ENCODE measurements at places on chromosomes 3 and 15.

DNA sequence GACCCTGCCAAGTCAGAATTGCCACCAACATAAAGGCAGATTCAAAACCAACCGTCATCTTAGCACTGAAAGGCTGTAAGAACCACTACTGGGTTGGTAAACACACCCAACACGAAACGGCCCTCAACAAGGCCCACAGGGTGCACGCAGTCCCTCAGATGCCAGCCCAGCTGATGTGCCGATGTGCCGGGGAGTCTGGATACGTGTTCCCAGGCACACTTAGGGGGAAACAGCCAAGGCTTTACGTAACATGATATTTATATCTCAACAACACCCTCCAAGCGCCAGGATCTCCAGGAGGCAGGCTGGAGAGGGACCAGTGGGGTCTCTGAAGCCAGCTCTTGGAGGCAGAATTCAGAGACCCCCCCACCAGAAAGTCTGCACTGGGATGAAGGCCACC, 14.2 kb downstream of the POC1A start:
- no peak for DNase-seq

DNA sequence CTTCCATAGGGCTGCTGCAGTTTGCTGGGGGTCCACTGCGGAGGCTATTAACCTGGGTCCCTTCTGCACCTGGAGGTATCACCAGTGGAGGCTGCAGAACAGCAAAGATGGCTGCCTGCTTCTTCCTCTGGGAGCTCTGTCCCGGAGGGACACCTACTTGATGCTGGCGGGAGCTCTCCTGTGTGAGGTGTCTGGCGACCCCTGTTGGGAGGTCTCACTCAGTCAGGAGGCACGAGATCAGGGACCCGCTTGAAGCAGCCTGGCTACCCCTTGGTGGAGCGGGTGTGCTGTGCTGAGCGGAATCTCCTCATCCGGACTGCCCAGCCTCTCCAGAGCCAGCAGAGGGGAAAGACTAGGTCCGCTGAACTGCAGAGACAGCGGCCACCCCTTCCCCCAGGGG, 56.0 kb upstream of the CTXND1 start:
- no peak for DNase-seq

- DNase-seq, result no peak
These were observed 55.0 kb downstream of the VGLL4 start for GRCh38 chr3:11588755-11589154.

- DNase-seq, result no peak
These were observed 417 bp downstream of the TBCCD1 start for GRCh38 chr3:186566772-186567071.

GRCh38 chr3:37984051-37984450, 6.5 kb upstream of the VILL start:
- no peak for DNase-seq

- no peak for DNase-seq
These were observed 104.9 kb upstream of the SPATA12 start for GRCh38 chr3:56955492-56956111.

- DNase-seq, result no peak
These were observed 1322.7 kb upstream of the ALCAM start for GRCh38 chr3:104044002-104044401.

DNA sequence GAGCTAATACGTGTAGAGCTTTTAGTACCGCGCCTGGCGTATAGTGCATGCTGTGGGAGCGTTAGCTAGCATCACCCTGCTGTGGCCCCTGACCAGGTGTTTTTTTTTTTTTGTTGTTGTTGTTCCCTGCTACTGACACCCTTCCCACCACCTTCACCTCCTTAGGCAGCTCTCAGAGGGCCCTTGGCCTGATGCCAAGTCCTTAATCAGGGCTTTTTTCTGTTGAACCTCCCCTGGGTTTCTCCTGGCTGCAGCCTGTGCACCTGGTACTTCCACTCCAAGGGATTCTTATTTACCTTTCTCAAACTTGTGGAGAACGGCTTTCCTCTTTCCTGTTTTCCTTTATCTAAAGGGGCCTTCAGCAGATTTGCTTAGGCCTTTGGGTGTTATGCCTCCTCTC, 53.3 kb downstream of the SLC7A14 start:
- DNase-seq, result no peak

DNA sequence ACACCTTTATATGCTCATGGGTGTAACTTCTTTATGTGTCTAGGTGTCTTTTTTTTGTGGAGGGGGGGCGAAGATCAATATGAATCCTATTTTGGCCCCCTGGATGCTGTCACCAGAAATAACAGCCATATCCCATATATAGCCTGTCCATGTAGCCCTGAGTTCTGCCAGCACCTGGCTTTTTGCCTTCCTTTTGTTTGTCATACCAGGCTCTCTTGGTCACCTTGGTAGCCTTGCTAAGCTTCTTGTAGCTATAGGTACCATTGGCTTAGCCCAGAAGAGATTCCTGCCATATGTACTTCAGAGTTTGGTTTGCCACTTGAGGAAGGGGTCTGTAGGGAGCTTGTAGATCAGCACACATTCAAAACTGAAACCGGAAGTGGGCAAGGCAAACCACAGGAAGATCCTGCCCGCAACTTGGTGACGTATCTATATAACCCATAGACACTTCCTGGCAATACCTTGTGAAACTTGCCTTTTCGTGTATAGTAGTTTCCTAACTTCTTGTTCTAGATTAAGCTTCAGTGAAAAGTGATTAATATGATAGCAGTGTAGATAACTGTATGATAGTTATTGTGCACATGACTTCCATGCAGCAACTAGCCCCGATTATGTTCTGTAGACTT, 11.9 kb downstream of the RASA2 start:
- DNase-seq, result peak; percentile 82

DNA sequence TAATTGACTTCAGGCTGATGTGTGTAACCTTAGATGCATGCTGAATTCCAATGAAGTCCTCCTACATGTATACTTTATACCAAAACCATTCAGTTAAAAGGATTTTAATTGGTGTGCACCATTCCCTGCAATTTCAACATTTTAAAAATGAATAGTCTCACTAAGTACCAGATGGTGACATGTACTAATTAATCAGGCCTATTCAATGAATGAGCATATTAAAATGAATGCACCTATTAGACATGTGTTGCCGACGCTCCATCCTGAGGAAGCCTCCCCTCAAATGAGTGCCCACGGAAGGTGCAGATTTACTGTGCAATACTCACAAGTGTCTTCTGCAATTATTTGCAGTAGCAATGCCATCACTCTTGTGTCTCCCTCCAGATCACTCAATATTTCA, 124.7 kb upstream of the TSPAN3 start:
- no peak for DNase-seq

DNA sequence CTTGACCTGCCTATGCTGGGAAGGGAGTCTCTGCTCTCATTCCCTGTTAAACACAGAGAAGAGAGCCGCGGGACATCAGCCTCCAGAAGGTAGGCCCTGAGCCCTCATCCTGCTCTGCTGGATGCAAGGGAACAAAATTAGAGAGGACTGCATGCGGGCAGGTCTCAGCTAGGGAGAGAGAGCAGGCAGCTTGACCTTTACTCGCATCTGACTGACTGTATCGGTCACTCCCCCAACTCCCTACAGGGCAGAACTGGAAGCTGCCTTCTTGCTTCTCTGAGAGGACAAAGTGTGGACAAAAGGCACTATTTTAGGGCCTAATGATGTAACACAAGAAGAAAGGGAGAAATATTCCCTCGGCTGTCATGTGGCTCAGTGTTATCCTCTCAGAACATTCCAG, 38.7 kb upstream of the ATOSA start:
- no peak for DNase-seq

- DNase-seq, result no peak
These were observed 67.4 kb downstream of the ATP10A start for GRCh38 chr15:25795712-25796111.

GRCh38 chr3:50786631-50787030, 111.9 kb downstream of the DOCK3 start:
- DNase-seq, result no peak

DNA sequence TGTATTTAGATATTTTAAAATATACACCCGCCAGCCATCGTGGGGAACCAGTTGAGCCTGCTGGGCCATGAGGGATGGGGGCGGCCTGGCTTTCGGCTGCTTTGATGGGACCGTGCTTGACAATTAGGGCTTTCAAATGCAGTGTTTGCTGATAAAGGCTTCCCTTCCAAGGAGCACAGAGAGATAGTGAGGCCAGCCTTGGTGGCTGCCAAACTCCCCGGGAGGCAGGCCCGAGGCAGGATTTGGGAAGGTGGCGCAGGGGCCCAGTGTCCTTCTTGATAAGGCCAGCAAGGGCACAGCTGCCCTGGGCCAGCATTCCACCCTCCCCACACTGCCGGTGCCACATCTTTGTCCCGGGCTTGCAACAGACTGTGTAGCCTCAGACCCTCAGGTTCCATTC, 75.6 kb downstream of the LINGO1 start:
- DNase-seq, result no peak

DNA sequence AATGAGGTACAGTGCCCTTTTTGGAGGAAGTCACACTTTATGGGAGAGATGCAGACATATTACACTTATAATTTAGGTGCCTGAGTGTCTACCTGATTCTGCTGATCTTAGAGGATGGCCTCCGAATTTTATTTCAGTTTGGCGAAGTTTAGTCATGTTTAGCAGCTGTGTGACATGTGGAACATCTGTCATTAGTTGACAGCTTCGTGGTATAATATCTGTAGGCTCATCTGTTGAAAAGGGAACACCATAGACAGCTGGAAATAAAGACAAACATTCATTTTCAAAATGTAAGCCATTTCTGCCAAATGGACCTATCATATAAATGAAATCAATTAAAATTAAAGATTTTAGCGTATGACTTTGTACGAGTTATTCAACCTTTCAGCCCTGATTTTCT, 165.4 kb downstream of the CFAP20DC start:
- no peak for DNase-seq

GRCh38 chr15:52423852-52424251, 104.8 kb downstream of the MYO5A start:
- no peak for DNase-seq

DNA sequence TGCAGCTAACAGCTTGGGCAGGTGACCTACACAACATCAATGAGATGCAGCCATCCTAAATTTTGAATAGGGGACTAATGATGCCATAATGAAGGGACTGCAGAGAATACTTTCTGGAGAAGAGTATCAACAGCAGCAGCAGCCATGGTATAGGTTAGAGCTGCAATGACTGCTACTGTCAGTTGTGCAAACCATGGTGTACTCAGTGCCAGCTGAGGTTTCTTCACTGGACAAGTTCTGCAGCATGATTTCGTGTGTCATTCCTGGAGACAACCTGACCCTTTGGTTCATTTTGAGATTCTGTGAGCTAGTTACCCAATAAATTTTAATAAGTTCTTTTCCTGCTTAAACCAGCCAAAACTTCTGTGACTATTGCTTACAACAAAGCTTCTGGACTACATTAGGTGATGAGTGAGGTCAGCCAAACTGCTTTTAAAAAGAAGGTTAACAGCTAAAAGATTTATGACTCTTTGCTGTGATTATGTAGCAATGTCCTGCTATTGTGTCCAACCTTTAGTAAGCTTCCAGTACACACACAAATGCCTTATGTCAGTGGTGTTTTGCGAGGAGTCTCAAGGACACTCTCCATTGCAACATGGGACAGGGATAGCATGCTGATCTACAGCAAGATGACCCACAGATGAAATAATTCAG, 4.8 kb upstream of the DAZL start:
- DNase-seq, result no peak

DNA sequence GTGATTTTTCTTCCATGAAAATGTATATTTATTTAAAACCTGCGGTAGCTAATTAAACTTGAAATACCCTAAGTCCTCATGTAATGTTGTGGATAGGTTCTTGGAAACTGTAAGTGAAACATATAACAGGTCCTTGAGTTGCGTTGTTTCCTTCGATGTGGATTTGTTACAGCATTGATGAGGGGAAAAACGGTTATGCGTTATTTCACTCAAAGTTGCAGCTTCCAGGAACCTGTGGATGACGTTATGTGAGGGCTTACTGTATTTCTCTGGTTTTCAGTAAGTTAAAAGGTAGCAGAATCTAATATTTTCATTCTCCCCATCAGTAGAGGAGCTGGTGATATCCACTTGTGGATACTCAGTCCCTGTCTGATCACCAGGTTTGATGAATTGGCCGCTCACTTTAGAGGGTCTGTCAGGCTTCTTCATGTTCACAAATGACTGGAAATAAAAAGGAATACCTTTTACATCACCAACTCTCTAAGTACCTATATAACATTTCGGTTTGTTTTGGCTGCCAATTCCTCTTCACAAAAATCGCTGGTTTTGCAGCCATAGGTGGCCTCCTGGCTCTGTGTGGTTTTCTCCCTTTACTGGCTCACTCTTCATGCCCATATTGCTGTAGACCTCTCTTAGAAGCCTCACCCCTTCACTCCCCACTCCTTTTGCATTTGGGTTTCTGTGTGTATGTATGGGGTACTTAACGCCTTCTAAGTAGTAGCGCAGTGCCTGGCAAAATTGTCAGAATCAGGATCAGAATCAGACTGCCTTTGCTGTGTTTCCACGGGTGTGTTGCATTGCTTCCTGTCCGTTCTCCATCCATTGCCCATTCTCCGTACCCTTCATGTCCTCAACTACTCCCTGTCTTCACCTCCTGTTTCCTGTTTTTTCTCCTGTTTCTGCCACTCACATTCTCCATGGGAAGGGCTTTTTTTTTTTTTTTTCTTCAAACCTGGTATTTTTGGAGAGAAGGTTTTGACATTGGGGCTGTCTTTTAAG, 112.6 kb downstream of the FNDC3B start:
- no peak for DNase-seq

DNA sequence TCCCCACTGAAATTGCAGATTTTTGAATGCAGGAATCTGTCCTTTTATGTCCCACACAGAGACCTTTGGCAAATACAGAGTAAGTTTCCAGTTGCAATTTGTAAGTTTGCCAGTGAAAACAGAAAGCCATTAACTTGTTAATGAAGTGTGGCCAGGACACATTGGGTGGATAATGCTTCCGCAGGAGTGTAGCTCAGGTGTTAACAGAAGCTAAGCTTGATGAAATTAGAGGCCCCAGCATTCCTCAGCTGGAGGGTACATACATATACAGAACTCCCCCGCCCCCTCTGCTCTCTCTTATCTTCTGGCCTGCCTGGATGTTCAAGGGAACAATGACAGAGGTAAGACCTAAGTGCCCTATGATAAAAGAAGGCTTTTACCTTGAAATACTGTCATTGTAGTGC, 8.1 kb upstream of the LRRC2 start:
- DNase-seq, result no peak

GRCh38 chr15:40536501-40536900, 28.3 kb downstream of the CCDC32 start:
- DNase-seq, result no peak

GRCh38 chr3:155634121-155634719, 110.7 kb downstream of the PLCH1 start:
- DNase-seq, result no peak

DNA sequence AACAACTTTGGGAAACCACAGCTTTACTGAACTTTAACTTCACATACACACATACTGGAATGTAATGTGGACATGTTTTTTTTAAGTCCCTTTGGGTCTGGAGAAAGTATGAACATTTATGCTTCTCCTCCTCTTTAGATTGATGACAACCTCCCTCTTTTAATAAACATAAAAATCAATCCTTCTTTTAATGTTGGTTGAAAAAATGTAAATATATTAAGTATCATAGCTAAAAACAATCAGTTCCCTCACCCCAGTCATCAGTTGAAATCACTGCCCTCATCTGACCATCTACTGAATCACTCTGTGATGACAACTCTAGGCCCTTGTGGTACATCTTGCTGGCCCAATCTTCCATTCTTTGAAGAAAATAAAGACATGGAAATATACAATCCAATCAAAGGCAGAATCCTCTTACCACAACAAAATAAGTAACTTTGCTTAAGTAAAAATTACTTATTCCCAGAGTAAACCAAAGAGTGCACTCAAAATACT, 6.4 kb downstream of the AAGAB start:
- DNase-seq, result no peak

All from activated T-cell treated with anti-CD3 and anti-CD28 coated beads for 24 hours (primary cell).